Mesenteric fat pad (tissue), 1 donor: ENCODE measurements at places on chromosomes 11 and 22.

DNA sequence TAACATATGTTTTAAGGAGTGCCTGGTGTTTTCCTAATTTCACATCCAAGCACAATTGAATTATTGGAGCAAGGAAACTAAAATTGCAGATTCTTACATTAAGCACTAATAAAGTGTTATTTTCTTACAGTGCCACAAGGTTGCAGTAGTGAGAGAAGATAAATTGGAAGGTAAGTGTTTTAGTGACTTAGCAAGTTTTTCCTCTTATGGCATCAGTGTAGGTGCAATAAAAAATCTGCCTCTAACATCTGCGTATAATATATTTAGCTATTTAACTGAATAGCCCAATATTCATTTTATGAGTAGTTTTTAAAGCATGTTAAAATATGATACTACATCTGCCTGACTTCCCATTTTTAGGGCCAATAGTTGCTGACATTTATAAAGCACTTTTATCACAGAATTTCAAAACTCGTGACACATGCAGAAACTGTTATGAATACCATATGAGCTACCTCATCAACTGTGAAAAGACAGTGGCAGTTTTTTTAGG, 19.0 kb downstream of the POLD3 start:
- no peak for DNase-seq

- DNase-seq, result peak; percentile 98
These were observed at the start of gene FBXO7 for GRCh38 chr22:32474635-32475467. Gene FBXO7 (plus strand): TSS chr22:32474811. CDS start chr22:32475003, 192 bp downstream.

DNA sequence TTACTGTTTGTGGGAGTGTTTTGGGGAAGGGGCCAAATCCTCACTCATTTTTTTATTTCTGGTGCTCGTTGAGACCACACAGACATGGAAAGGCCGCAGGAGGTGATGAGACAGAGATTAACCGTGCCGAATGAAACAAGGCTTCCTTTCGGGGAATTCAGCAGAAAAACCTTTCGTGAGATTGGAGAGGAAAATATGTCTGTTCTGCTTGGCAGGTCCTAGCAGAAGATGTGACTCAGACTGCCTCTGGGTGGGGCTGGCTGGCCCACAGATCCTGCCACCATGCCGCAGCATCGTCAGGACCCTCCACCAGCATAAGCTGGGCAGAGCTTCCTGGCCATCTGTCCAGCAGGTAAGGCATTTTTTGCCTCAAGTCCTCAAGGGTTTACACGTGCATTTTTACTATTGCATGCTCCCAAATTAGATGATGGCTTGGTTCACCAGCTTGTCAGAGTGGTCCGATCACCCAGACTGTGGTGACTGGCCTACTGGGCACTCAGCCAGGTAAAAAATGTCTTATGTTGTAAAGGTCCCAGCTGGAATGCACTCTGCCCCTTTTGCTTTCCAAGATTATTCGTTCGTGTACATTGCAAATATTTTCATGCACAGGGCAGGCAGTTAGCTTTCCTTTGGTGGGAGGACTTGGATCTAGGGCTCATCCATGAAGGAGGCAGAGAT, 1.5 kb downstream of the DDB2 start:
- DNase-seq, result no peak

DNA sequence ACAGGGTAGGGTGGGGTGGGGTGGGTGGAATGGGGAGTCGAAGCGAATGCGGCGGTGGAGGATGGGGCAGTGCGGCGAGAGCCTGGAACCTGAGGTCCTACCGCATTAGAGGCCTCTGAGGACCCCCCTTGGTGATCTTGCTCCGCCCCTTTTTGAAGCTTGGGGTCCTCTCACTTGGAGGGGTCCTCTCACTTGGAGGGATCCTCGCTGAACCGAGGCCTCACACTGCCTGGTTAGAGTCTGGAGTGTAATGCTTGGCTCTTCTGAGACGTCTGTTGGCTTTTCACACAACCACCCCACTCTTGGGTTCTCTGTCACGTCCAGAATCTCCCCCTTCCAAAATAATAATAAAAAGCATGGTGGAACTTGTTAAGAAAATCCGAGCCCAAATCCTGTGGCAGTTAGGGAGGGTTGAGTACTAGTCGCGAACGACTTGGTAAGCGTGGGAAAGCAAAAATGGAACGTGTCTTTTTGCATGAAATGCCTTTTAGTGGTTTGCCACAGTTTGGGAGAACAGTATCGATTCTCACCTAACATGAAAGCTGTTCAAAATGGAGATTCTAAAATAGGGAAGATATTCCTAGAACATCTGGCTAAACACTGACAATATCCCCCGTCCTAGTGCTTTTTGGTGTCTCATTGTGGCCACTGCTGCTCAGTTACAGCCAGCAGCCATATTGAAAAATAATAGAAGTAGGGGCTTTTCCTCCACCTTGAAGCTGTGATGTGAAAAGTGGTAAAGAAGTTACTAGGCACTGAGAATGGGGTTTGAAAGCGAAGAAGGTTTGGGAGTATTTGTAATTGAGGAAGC, 822 bp downstream of the RBX1 start:
- no peak for DNase-seq

DNA sequence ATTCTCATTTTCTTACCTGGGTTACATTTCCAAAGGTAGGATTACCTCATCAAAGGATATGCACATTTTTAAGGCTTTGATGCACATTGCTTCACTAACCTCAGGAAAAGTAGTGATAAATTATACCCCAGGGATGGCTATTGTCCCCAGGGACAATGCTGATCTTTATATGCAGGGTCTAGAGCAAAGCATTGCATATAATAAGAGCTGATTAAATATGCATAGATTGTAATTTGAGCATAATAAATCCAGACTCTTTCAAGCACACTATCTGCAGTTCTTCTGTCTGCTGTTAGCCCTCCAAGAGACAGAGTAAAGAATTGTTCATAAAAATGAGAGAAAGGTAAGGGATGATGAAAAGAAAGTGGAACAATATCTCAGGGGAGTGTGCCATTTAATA, 57.3 kb upstream of the SYT13 start:
- no peak for DNase-seq

- no peak for DNase-seq
These were observed 2.1 kb downstream of the LGALS1 start for GRCh38 chr22:37677493-37677974.

- DNase-seq, result no peak
These were observed 32.0 kb downstream of the TMEM184B start for GRCh38 chr22:38240734-38241252.

- no peak for DNase-seq
These were observed 77.6 kb downstream of the LIF start for GRCh38 chr22:30169002-30169401.

- no peak for DNase-seq
These were observed 14.9 kb downstream of the TBCEL start for GRCh38 chr11:121038648-121039409.
